ENCODE measurements at places on chromosomes 5 and 9.

GRCh38 chr5:172412724-172413286 is 41.5 kb downstream of the SH3PXD2B start:
- DNase-seq = no peak

- no peak for DNase-seq
Measured at GRCh38 chr5:93072831-93073459, 508.1 kb downstream of the NR2F1-AS1 start.

- DNase-seq = no peak
Measured at GRCh38 chr5:126954981-126955380, 75.4 kb downstream of the MARCHF3 start.

GRCh38 chr9:77271023-77271690 is 93.8 kb downstream of the VPS13A start:
- DNase-seq = no peak

DNA sequence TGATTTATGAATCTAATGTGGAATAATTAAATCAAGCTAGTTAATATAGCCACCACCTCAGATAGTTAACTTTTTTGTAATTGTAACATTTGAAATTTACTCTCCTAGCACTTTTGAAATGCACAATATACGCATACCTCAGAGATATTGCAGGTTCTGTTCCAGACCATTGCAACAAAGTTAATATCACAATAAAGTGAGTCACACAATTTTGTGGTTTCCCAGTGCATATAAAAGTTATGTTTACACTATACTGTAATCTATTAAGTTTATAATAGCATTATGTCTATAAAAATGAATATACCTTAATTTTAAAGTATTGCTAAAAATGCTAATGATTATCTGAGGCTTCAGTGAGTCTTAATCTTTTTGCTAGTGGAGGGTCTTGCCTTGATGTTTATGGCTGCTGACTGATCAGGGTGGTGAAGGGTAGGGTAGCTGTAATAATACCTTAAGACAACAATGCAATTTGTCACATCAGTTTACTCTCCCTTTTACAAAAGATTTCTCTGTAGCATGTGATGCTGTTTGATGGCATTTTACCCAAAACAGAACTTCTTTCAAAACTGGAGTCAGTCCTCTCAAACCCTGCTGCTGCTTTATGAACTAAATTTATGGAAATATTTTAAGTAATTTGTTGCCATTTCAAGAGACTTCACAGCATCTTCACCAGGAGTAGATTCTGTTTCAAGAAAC is 235.1 kb upstream of the ADAMTSL1 start:
- no peak for DNase-seq

DNA sequence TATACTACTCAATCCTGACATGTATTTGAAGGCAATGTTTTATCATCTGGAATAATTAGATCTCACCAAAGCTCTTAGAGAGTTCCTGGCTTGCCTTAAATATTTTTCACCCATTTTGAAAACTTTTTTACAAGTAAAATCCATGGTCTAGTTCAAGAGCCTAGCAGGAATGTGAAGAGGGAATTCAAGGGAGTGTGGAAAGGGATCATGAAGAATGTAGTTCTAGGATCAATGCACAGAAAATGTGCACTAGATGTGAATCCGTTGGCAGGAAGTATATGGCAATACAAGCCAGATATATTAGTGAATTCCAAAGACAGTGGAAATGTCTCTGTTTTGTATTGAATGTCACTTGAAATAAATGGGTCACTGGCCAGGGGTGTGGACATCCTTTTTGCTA is 167.9 kb upstream of the MOCS2 start:
- DNase-seq = no peak

DNA sequence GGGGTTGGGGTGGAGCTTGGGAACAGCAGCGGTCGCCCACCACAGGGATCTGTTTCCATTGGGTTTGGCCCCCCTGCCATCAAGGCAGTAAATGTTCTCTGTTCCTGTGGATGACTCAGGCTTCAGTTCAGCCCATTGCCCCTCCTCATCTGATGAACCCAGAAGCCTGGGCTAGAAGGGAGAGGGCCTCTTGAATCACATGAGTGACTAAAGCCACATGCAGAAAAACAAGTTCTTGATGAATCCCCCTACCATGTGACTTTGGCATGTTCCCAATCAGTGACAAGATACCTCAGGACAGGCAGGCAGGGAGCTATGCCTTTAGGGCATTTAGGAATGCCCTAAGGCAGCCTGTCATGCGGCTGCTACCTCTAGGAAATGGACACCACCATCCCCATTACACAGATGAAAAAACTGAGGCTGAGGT is 2.5 kb downstream of the SH3PXD2B start:
- DNase-seq = no peak

DNA sequence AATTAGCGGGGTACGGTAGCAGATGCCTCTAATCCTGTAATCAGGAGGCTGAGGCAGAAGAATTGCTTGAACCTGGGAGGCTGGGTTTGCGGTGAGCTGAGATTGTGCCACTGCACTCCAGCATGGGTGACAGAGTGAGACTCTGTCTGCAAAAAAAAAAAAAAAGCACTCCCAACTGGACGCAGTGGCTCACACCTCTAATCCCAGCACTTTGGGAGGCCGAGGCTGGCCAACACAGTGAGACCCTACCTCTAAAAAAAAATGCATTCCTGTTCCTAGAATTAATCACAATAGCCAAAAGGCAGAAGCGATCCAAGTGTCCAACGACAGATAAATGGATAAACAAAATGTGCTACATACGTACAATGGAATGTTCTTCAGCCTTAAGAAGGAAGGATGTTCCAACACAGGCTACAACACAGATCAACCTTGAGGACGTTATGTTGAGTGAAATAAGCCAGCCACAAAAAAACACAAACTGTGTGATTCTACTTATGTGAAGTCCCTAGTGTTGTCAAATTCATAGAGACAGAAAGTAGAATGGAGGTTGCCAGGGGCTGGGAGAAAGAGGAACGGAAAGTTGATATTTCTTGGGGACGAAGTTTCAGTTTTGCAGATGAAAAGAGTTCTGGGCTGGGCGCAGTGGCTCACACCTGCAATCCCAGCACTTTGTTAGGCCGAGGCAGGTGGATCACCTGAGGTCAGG is 13.8 kb downstream of the FAM78A start:
- DNase-seq = no peak

GRCh38 chr9:4592295-4592694 is 69.8 kb upstream of the PLPP6 start:
- no peak for DNase-seq

DNA sequence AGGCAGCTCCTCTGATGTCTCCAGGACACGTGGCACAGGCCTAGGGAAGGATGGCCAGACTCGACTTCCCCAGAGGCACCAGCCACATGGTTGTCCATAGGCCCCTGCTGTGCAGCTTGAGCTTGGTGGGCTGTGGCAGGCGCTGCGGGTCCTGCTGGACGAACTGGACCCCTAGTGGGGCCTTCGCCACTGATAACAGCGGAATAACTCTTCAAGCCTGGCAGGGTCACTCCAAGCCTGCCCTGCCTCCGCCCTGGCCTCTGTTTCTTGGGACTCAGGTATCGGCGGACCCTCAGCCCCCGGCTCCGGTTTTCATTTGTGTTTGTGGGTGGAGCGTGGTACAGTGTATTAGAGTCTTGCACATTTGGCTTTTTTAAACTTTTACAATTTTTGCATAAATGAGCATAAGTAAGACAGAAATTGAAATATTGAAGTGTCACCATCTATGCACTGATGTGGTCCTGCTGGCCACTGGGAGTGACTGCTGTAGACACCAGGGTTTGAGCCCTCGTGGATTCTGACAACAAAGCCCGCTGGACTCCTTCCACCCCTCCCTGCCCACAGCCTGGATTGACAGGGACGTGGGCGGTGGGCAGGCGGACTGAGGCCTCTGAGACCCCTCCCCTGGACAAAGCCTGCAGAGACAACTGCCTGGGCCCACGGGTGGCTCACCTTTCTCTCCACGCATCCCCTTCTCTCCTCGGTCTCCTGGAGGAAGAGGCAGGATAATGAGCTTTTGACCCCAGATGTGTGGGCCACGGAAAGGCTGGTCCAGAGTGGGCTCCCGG is 3.8 kb downstream of the FCN1 start:
- DNase-seq = no peak

DNA sequence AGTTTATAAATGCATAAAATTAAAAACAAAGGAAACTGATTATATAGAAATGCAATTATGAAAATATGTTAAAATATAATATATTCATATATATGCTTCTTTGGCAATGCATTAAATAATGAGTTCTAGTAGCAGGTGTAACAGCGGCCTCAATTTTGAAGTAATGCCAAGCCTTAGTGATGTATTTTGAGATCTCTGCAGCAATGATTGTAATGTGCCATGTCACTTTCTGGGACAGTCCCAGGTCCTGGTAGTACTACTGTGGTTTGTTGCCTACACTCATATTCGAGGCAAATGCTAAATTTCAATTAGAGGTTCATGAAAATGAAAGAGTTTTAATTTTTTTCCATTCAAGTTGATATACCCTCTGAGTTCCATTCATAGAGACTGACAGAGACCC is 75.8 kb upstream of the ORM1 start:
- DNase-seq = no peak

- no peak for DNase-seq
Measured at GRCh38 chr5:96822686-96823459, 15.1 kb upstream of the ERAP1 start.

GRCh38 chr9:30058463-30058862 is 2326.0 kb upstream of the ACO1 start:
- DNase-seq = no peak

DNA sequence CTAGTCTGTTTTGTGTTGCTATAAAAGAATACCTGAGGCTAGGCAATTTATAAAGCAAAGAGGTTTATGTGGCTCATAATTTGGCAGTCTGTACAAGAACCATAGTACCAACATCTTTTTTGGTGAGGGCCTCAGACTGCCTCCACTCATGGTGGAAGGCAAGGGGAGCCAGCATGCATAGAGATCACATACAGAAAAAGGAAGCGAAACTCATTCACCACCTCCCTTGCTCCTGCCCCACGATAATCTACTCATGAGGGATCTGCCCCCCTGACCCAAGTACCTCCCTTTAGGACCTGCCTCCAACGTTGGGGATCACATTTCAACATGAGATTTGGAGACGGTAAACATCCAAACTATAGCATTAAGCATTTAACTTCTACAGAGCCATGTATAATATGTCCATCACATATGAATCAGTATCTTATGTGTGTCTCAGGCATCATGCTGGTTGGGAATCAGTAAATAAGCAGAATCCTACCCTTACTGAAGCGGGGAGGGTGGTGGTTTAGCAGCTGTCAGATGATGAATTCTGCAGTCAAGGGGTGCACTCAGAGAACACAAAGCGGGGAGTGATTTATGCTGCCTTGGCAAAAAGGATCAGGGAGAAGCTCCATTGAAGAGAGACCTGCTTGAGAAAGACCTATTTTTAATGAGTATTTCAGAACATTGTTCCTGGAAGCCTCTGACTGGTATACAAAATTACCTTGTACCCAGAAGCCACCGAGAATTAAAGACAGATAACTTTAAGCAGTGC is 34.8 kb downstream of the HMGXB3 start:
- no peak for DNase-seq

DNA sequence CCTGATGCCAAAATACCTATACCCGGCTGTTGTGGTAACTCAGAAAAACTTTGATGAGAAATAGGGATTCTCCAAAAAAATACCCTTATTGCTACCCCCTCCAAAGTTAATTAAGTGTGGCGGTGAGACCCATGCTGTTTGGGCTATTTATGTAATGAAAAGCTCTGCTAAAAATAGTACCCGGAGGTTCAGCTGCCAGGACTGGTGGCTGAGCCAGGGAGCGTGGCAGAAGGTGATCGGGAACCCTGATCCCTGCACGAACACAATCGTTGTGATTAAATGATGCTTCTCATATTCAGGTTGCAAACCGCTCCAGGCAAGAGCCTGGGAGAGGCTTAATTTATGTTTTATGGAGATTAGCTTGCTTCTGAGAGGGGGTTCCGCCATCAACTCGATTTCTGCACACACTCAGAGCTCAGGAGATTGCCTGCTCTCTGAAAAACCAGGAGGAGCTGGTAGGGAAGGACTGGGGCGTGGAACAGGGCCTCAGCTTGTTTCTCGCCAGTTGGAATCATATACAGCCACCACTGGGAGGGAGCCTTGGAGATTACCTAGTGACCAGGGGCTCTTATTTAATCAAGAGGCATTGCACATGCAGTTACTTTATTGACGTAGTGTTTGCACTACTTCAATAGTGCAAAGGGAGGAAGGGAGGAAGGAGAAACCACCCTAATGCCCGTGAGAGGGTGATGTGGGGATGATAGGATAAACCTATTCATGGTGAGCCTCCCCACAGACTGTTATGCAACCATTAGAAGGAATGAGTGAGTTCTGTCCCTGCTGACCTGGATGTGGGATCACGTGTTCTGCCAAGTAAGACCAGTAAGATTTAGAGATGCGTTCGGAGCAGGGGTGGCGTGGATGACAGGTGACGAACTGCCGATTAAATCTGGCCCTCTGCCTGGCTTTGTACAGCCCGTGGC is 23.4 kb downstream of the HRH2 start:
- no peak for DNase-seq

DNA sequence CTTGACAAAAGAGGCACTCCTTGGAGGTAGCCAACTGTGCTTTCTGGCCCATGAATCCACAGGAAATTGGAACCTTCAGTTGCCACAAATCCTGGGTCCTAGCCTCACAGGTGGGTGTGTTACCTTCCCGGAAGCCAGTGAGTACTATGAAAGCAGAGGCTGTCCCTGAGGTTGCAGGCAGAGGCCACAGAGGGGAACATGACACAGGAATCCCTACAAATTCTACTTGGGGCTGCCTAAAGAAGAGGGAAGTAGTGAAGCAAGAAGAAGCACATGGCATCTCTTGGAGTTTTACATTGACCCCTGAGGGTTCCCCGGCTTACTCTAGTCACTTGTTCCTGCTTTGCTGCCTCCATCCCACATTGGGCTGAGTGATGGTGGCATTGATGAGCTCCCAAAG is 2.6 kb downstream of the SLC22A5 start:
- no peak for DNase-seq

- no peak for DNase-seq
Measured at GRCh38 chr9:13160051-13160450, 119.4 kb downstream of the MPDZ start.

GRCh38 chr5:115810761-115811160 is 5.7 kb downstream of the CDO1 start:
- no peak for DNase-seq

GRCh38 chr5:130000460-130000859 is 96.2 kb downstream of the CHSY3 start:
- DNase-seq = no peak

DNA sequence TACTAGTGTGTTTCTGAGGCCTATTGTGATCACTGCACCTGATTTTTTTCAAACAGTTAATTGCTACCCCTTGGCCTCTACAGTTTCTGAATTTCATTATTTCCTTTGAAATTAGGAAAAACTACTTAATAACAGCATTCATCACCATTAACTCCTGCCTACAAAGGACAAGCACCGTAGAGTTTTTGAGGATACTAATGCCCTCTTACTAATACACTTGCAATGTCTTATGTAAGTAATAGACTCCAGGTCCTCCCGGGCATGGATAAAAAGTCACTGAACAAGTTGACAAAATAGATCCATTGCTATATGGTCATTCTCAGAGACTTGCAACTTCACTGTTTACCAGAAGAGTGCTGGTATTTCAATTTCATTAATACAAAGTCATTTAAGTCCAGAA is 1172.5 kb downstream of the CDH12 start:
- DNase-seq = no peak

All from stimulated activated CD4-positive, alpha-beta T cell treated with anti-CD3 and anti-CD28 coated beads, Interleukin-4, amount 100 ng/mL, for 1 hour (primary cell).